ENCODE measurements at places on chromosomes 1 and 21.

- DNase-seq, result no peak
Measured at GRCh38 chr1:114574365-114574764, 7.0 kb downstream of the BCAS2 start.

GRCh38 chr1:89906088-89906487 lies 85.3 kb downstream of the LRRC8D start:
- no peak for DNase-seq

DNA sequence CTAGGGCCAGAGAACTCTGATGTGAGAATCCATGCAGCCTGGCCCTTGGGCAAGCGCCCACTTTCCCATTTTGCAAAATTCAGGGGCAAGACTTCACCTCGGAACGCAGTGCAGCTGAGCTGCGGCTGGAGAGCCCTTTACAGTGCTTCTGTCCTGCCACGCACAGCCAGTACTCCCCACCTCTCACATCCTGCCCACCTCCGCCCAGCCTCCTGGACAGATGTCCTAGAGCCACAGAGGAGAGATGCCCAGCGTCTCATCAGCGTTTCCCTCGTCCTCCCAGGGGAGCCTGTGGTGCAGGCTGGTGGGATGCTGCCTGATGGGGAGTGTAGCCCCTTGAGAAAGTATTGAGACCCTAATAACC lies 29.6 kb downstream of the RUNX3 start:
- no peak for DNase-seq

GRCh38 chr1:212640223-212640878 lies 31.8 kb downstream of the ATF3 start:
- DNase-seq, result no peak

- DNase-seq, result no peak
Measured at GRCh38 chr1:6982443-6982842, 197.2 kb downstream of the CAMTA1 start.

DNA sequence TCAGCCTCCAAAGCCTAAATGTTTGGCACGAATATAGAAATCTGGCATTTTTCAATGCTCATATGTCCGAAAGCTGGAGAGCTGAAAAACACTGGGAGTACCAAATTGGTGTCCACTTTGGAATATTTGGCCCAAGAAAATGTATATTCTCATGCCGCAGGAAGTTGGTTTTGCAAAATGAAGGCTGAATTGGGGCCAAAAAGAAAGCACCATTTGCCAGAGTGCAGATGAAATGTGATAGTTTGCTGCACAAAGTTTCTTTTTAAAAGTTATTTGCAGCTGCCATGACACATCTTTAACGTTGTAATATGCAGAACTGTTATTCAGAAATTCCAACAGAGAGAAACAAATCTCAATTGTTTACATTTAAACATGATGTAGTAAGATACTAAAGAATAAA lies 124.2 kb upstream of the LYPLAL1 start:
- no peak for DNase-seq

DNA sequence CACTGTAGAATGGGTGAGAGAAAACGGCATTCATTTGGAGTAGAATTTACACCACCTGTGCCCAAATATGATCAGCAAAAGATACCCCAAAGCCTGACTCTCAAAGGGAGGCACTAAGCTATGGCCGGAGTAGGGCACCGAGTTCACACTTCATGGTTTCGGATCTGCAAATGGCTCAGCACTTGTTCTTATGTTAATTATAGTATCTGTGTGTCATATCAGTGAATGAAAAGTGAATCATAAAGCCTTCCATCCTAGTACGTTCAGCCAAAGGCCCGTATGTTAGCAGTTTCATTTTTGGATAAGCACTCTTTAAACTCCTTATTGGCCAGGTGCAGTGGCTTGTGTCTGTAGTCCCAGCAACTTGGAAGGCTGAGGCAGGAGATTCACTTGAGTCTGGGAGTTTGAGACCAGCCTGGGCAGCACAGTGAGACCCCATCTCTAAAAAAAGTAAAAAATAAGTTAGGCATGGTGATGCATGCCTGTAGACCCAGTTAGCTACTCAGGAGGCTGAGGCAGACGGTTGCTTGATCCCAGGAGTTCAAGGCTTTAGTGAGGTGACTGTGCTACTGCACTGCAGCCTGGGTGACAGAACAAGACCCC lies 4.9 kb upstream of the CORT start:
- no peak for DNase-seq

GRCh38 chr1:30284728-30285475 lies 438.5 kb downstream of the MATN1 start:
- no peak for DNase-seq

DNA sequence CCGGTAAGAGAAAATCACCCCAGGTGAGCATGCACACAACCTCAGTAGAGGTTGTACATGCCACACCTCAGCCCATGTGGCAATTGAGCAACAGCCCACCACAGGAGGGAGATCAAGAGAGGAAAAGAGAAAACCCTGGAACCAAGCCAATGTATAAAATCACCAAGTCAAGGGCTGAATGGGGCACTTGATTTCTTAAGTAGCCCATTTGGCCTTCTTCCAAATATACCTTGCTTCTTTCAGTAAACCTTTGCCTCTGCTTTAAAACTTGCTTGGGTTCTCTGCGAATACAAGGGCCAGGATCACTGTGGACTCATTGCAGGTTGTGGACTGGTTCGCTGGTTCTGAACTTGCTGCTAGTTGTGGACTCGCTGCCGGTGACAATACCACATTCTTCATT lies 1814.0 kb downstream of the PLA2G4A start:
- no peak for DNase-seq

- no peak for DNase-seq
Measured at GRCh38 chr1:56363007-56363770, 216.2 kb downstream of the PLPP3 start.

- DNase-seq, result no peak
Measured at GRCh38 chr1:241677201-241677600, 25.1 kb downstream of the WDR64 start.

DNA sequence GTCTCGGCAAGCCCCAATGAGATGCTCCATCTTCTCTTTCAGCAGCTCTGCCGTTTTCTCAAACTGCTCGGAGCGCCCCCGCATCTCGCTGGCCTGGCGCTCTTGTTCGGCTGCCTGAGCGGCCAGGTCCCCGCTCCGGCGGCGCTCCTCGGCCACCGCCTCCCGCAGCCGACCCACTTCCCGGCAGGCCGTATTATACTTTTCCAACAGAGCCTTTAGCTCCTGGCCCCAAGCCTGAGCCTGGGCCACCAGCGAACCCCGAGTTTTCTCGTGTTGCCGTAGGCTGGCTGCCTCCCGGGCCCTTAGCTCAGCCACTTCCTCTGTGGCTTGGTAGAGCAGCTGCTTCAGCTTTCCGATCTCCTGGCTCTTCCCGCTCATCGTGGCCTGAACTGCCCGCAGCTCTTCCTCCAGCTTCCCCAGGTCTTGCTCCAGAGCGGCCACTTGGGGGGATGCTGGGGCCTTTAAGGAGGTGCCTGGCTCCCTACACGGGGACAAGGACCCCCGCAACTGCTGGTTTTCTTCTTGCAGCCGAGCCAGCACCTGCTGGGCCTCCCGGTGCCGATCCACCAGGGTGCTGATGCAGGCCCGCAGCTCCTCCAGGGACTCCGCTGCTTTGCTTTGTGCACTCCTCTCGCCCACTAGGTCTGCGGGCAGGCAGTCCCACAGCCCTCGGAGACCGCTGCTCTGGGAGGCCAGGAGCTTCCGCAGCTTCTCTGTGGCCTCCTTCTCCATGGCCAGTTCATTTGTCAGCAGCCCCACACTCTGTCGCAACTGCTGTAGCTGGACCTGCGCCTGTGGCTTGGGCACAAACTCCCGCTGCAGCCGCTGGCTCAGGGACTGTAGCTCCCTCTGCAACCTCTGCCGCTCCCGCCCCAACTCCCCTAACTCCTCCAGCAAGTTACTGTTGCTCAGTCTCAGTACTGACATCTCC lies 13.4 kb upstream of the PIAS3 start:
- DNase-seq, result no peak

DNA sequence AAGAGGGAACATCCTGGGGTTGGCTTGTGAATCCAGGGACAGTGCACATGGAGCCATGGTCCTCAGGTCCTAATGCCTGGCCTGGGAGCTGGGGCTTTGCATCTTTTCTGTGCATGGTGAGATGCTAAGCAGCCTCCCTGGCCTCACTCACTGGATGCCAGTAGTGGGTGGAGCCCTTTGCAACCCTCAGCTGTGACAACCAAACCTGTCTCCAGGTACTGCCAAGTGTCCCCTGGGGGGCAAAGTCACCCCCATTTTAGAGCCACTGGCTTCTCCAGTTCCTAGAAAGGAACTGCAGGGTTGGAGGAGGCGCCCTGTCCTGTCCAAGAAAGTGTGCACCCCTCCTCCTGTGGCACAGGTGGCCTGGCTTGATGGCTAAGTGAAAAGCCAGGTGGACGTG lies 44.6 kb upstream of the GRIK3 start:
- no peak for DNase-seq
